ENCODE measurements at places on chromosomes 3 and 15.
A peak's percentile ranks its signal among the peaks of the same experiment; 100 is the strongest.

- DNase-seq = no peak
Measured at GRCh38 chr15:70375006-70375431, 277.3 kb upstream of the TLE3 start.

- no peak for DNase-seq
Measured at GRCh38 chr15:31869686-31870307, 160.5 kb upstream of the CHRNA7 start.

DNA sequence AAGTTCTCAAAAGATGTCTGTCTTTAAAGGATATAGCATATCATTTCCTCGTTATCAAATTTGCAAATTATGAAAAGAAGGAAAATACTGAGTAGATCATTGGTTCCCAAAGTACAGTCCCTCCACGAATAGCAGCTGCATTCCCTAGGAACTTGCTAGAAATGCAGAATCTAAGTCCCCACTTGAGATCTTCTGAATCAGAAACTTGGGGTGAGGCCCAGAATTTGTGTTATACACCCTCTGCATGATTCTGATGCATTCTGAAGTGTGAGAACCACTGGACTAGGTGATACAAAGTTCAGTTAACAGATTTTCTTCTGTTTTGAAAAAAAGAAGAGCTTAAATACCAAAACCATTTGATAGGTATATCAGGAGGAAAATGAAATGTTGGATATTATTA, 77.1 kb downstream of the SLC25A26 start:
- no peak for DNase-seq

GRCh38 chr3:63328365-63328764, 50.3 kb downstream of the SYNPR start:
- no peak for DNase-seq

GRCh38 chr3:40613306-40613705, 88.5 kb downstream of the ZNF621 start:
- no peak for DNase-seq

- DNase-seq = no peak
Measured at GRCh38 chr3:61855211-61855610, 293.8 kb downstream of the PTPRG start.

DNA sequence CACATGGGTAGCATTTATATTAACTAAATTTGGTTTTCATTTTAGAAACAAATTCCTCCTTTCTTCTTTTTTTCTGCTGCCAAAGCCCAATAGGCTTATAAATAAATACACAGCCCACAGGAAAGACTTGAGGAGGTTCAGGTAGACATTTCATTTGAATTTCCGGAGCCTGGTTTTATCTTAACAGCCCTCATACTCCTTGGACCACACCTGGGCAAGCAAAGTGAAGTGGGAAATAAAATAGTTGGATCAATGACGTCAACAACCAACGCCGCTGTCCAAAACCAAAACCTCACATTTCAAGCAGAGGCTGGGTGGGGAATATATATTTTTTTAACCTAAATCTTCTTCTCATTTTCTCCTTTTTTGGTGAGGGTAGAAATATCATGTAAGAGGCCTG, 53.2 kb downstream of the RFTN1 start:
- no peak for DNase-seq

GRCh38 chr3:153399636-153400035, 237.6 kb downstream of the RAP2B start:
- no peak for DNase-seq

- DNase-seq = no peak
Measured at GRCh38 chr3:129527262-129527661, 1.2 kb upstream of the RHO start.

- no peak for DNase-seq
Measured at GRCh38 chr3:176174060-176174459, 1023.2 kb downstream of the TBL1XR1 start.

GRCh38 chr3:80187981-80188380, 420.2 kb upstream of the ROBO1 start:
- DNase-seq = no peak

GRCh38 chr15:27124287-27124871, 153.4 kb downstream of the GABRG3 start:
- DNase-seq = no peak

DNA sequence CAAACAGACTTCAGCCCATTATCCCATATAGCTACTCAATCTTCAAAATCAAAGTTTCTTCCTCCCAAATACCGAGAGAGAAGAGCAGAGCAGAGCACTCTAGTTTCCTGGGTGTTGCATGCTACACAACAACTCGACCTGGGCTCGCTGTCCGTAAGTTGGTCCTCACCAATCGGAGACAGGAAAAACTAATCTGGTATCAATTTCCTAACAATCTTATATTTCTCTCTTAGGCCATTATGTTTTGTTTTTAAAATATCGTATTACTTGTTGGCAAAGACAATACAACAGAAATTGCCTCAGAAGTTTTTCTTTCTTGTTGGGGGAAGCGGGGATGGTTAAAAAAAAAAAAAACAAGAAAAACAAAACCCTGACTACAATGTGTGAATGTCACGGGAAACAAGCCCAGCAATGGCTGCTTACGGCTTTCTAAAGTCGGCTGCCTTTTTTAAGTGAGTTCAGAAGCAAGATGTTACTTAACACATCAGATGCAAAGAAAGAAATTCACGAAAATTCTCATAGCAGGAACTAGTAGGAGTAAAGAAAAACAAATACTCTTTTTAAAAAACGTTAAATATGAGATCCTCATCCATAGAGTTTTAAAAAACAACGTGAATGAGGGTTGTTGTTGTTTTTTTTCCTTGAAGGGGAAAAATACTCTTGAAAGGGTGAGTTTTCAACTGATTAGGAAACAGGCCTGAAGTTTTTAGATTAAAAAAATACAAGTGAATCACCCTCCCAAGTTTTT, 1.9 kb downstream of the VGLL4 start:
- no peak for DNase-seq

GRCh38 chr3:69012800-69013252, 658 bp downstream of the EOGT start:
- peak; percentile 17 for DNase-seq

- peak; percentile 54 for DNase-seq
Measured at GRCh38 chr15:101641894-101642293, 10.3 kb downstream of the TM2D3 start.

GRCh38 chr15:33022629-33023028, 171.9 kb downstream of the FMN1 start:
- DNase-seq = no peak

DNA sequence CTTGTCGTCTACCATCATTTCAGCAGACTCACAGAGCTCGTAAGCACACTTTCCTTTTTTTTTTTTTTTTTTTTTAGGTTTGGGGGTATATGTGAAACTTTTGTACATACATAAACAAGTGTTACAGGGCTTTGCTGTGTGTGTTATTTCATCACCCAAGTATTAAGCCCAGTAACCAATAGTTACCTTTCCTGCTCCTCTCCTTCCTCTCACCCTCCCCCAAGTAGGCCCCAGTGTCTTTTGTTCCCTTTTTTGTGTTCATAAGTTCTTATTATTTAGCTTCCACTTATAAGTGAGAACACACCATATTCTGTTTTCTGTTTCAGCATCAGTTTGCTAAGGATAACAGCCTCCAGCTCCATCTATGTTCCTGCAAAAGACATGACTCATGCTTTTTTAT, 746.8 kb downstream of the GRM7 start:
- DNase-seq = no peak

DNA sequence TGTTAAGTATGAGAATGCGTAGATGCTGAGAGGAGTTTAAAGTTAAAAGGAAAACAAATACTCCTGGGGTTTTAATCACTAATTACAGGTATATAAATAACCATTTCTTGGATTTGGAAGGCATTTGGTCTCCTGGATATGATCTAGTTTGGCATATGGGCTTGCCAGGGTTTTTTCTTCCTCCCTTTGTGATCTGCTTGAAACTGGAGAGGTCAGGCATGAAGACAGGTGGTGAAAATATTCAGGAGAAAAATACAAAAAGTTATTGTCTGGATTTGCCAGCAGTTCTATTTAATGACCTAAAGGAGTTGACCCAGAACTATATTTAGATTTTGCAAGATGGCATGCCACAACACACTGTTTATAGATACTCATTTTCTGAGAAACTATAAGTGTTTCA, 136.3 kb downstream of the DIPK2A start:
- DNase-seq = no peak
